Cerebellar nuclear complex (tissue), 1 donor: ENCODE measurements at places on chromosomes 6 and 20.

DNA sequence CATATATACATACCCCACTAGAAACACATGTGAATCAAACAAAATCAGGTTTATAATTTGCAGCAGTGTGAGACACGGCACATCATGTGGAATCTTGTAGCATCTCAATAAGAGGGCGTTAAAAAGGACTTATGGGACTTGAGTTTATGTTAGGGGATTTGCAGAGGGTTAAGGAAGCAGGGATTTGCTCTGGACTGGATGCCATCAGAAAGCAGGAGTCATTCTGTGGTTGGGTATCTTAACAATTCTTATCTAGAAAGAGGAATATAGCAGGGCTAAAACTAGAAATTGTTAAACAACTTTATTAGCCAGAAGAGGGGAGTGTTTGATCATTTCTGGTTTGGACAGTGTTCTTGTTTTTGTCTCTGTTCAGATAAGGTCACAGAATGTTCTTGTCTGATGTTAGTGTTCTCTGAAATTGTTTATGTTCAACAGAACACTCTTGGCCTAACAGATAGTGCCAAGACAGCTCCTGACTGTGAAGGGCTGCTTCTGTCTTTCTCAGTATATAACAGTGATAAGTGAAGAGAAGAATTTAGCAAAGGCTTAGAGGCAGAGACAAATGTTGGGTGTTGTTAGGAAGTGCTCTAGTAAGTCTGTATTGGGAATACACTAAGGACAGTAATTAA is 39.2 kb downstream of the LIN28B start:
- no peak for DNase-seq

DNA sequence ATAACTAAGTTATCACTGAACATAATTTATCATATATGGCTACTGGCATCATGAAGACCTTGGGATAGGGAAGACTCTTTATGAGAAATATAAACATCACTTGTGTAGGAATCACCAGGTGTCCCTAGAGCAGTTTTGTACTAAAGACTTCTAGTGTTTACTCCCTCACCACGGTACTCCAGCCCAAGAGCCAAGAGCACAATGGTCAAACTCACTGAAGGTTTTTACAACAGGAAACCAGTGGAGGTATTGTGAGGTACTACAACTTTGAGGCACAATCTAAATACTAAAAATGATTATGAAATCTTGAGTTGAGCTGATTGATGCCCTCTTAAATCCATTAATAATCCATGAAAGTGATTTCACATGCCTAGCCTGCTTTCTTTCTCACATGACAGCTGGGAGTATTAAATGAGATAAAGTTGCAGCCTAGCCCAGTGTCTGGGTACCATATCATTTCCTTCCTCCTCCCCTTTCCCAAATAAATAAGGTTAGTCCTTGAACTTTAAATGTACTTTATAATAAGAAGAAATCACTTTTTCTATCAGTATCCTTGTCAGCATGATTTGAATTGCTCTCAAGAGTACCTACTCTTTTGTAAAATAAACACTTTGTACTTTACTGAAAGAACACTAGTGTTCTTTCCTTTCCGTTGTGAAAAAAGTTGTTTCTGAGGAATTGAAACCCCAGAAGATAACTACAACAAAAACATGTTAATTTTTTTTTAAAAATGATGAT is 26.5 kb downstream of the GLO1 start:
- DNase-seq: no peak

- no peak for DNase-seq
These were observed 91.0 kb downstream of the TMEM242 start for GRCh38 chr6:157232161-157232895.

DNA sequence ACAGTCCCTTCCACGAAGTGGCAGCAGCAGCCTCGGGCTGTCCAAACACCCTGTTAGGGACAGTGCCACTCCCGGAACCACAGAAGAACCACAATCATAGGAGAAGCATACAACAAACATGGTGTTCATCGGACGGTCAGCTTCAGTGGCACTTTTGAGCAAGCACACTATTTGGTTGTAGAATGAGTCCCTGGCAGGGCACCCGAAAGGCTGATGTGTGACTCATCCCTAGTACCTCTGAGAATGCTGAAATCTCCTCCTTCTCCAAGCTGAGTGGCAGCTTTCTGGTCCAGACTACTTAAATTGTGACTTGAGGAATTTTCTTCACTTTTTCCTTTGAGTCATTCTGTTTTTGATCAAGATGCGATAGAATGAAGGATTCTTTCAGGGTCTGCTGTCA is 282.5 kb downstream of the ESR1 start:
- no peak for DNase-seq

DNA sequence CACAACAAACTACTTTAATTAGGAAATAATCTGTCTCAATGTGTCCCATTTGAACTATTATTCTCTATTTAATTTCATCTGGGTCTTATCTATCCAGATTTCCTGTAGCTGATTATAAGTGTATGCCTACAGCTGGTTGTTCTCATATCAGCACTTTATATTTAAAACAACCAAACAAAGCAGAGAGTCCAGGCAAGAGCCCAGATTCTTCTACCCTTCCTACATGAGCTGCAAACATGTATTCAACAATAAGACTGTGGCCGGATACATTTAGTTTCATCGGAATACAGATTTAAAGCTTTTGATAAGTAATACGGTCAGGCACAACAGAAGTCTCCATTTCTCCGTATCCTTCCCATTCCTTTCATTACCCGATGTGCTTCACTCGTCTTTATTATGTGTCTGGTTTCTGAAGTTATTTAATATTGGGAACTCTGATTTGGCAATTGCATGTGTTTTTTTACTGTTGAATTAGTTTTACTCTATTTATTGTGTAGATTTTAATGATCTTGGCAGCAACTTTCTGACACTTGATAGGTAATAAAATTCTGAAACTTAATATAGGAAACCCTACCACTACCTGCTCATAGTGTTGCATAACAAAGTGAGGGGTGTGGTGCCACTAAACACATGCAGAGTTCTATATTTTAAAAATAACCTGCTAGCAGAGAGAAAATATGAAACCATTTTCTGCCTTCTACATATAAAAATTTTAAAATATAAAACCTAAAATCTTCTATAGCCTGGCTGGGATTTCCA is 653.5 kb upstream of the PTCHD4 start:
- DNase-seq: no peak

GRCh38 chr6:31701666-31702404 is 1.3 kb downstream of the ABHD16A start:
- no peak for DNase-seq

- DNase-seq: no peak
These were observed 6.8 kb downstream of the ADNP start for GRCh38 chr20:50924261-50924920.

- DNase-seq: no peak
These were observed 55.3 kb downstream of the PFDN4 start for GRCh38 chr20:54263116-54263690.

DNA sequence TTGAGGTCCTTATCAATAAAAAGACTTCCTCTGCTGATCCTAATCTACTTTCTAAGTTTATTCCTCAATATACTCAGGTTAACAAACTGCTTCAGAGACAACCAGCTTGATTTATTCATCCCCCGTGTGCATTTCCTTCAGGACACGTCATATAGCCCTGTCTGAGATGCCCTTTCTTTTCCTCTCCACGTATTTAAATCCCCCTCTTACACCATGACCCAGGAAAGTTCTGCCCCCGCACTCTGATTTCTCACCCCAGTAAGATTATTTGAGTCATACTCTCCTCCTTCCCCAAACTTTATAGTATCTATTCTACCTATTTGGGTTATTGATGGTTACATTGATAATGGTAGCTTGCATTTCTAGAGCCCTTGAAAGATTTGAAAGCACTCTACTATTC is 9.8 kb upstream of the CGA start:
- no peak for DNase-seq

DNA sequence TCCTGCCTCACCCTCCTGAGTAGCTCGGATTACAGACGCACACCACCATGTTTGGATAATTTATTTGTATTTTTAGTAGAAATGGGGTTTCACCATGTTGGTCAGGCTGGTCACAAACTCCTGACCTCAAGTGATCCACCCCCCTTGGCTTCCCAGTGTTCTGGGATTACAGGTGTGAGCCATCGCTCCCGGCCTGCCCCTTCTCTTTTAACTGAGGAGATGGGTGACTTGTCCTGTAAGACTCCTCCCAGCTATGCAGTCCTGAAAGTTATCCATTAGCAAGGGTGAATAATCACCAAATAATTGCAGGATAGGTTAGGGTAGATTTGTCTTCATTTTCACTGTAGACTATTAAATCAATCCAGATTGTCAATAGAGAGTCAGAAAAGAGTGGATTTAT is 40.5 kb upstream of the JARID2 start:
- no peak for DNase-seq

- DNase-seq: no peak
These were observed 47.6 kb downstream of the EZR start for GRCh38 chr6:158771399-158772152.

DNA sequence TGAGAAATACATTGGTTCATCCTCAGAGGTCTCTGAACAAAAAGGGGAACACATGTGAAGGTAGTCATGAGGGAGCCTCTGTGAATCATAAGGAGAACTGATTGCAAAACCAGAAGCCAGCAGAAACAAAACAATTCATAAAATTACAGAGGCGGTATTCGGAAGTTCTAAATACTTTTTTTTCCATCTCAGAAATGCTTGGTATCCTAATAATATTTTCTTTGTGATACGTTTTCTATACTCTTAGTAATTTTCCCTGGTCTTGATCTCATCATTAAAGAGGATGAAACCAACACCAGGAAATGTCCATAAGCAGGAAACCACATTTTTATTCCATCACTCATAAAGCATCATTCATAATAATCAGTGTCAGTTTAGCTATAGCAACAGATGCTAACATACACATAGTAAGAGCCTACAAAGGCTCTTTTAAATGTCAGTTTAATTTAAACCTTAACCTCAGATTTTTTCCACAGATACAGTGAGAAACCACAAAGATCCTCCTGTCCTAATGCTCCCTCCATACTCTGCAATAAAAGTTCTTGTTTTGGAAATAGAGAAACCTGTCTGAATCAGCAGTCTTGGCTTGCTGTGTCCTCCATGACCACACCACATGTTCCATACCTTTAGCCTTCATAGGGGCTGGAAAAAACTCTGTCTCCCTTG is 29.2 kb downstream of the SGK1 start:
- no peak for DNase-seq

DNA sequence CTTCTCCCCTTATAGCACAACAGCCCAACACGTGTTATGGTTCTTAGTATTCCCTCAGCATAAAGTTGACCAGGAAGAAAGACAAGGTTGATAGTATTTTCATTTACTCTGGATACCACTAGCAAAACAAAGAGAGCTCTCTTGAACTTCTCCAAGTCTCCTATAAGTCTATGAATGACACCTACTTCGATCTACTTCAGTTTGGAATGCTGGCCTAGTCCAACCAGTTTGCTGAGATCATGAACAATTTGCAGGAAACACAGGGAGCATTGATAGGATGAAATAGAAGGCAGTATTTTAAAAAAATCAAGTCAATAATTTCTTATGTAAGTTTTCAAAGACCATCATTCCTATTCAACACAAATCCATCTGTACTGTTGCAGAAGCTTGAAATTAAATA is 93.6 kb downstream of the GJA10 start:
- DNase-seq: no peak

- DNase-seq: no peak
These were observed 198.5 kb downstream of the HIVEP2 start for GRCh38 chr6:142746524-142746923.

- DNase-seq: no peak
These were observed 67.7 kb downstream of the TMEM244 start for GRCh38 chr6:129793447-129793846.

GRCh38 chr6:98871057-98871456 is 36.7 kb downstream of the POU3F2 start:
- no peak for DNase-seq

- DNase-seq: no peak
These were observed 58.9 kb downstream of the ZNF831 start for GRCh38 chr20:59222253-59223181.

DNA sequence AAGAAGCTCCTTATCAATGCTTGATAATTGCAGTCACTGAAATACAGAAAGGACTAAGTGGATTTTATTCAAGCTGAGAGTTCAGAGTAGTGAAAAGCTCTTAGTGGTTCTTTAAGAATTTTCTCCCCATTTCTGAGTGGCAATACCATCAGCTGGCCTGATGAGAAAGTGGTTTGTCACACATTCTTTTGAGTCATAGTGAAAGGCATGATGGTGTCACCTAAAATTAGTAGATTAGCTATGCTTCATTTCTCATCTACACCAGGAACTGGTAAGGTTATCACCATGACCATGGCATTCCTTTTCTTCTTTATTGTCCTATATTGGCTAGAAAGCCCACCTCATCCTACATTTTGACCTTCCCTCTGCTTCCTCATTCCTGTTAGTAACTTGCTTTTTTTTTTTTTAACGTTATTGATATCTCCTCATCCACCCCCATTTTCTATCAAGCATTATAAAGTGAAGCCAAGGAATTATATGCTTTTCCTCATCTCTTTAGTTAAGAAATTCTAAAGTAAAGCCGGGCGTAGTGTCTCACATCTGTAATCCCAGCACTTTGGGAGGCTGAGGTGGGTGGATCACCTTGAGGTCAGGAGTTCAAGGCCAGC is 67.4 kb upstream of the LOC128125822 start:
- DNase-seq: no peak

- DNase-seq: no peak
These were observed 65.5 kb downstream of the GMDS start for GRCh38 chr6:2179950-2180349.

- DNase-seq: no peak
These were observed 920.0 kb downstream of the TFAP2A start for GRCh38 chr6:9494864-9495263.

DNA sequence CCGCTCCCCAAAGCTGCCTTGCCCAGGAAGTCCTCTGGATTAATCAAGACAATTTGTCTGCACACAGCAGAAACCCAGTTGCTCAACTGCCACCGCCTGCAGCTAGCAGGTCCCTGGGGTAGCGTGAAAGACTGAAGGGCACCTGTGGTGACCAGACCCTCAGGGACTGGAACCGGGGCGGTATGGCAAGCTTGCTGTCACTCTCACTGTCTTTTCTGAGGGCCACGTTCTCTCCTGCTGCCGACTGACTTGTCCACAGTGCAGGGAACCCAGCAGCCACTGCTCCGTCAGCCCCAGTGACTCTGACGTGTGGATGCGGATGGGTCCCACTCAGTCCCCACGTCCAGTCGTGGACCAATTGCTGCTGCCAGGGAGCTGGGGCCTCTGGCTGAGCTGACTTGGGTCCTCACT is 72.8 kb upstream of the PMEPA1 start:
- no peak for DNase-seq

DNA sequence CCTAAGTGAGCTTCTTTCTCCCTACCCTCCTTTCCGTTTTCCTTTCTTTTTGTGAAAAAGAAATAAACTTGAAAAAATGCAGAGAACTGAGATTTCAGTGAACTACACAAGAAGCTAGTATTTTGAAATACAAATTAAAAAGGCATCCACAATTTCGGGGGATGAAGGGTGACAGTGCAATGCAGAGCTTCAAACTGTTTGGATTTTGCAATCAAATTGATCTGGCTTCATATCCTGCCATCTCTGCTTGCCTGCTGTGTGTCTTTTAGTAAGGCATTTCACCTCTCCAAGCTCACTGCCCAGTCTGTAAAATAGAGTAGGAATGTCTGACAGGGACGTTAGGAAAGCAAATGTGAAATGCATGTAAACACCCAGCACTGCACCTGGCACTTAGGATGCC is 258.0 kb downstream of the HACE1 start:
- DNase-seq: no peak
